ENCODE measurements at places on chromosomes 12 and 14. TPM values are rescaled to one million over a fixed set of nuclear protein-coding genes. Genes with fewer than 3 reads are reported as not detected.

DNA sequence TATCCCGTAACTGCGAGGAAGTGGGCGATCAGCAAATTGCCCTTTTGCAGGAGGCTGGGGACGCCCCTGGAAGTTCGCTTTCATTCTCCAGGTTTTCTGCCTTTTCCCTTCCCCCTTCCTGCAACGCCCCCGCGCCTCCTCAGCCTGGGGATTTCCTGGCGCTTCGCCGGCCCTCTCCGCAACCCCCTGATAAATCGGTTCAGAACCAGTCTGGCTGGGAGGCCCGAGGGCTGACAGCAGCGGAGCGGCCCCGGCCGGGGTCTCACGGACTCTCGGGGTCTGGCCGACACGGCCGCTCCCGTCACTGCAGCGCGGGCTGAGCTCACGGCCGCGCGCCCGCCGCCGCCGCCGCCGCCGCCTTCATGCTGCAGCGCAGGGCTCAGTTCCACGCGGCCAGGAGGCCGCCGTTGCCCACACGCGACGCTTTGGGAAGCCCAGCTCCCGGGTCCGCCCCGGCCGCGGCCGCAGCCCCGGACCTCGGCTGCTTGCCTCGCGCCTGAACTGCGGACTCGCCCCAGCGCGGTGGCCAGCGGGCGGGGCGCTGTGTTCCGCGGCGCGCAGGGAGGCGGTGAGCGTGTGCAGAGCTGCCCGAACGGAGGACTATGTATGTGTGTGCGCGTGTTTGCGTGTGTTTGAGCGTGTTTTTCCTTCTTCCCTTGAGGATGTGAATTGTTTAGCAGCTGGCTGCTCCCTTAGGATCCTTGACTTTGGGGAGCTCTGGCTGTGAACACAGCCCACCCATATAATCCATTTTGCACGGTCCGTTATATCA is at the start of gene LRFN5:
Gene LRFN5, plus strand, starts transcription at position 345 of the 772 bp plus-strand sequence.
- no peak for DNase-seq

- DNase-seq, result no peak
Observed at GRCh38 chr14:65225299-65226159, 123.2 kb upstream of the MAX start.

DNA sequence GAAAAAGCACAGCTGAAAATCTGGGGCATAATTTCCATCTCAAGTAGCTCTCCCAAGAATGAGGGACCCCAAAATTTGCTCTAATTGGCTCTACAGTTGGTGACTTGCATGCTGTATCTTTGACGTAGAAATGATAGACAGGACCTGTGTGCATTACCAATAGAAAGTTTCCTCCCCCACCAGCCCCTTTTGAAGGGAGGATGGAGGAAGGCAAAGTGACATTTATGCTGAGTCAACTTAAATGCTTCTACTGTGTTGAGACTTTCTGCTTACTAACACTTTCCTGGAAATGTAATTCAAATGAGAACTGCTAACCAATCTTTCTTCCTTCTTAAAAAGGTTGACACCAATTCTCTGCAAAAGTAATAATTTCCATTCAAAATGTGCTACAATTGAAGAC is 31.9 kb downstream of the TSPAN8 start:
- no peak for DNase-seq

- no peak for DNase-seq
Observed at GRCh38 chr12:51823875-51824565, 24.5 kb downstream of the FIGNL2 start.

- DNase-seq, result no peak
Observed at GRCh38 chr14:105855893-105856675, 329.7 kb downstream of the TMEM121 start.

The BATF gene
- 5.7 TPM for total RNA-seq

The OLR1 gene
- not detected for total RNA-seq

DNA sequence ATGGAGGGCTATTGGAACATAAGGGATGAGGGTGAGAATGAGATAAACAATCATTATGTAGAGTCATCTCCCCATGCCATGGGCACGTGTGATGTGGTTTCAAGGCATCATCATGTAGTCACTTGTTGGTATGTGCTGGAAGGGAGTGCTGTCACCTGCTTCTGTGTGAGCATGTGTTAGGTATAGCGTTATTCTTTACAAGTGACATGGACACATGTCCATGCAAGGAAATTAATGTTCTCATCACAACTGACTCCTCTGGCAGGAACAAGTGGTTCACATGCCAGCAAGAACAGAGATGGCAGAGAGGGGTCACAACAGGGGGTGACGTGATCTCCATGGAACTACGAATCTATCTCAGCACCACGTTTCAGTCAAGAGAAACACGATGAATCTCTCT is 815.8 kb downstream of the BCL11B start:
- no peak for DNase-seq

DNA sequence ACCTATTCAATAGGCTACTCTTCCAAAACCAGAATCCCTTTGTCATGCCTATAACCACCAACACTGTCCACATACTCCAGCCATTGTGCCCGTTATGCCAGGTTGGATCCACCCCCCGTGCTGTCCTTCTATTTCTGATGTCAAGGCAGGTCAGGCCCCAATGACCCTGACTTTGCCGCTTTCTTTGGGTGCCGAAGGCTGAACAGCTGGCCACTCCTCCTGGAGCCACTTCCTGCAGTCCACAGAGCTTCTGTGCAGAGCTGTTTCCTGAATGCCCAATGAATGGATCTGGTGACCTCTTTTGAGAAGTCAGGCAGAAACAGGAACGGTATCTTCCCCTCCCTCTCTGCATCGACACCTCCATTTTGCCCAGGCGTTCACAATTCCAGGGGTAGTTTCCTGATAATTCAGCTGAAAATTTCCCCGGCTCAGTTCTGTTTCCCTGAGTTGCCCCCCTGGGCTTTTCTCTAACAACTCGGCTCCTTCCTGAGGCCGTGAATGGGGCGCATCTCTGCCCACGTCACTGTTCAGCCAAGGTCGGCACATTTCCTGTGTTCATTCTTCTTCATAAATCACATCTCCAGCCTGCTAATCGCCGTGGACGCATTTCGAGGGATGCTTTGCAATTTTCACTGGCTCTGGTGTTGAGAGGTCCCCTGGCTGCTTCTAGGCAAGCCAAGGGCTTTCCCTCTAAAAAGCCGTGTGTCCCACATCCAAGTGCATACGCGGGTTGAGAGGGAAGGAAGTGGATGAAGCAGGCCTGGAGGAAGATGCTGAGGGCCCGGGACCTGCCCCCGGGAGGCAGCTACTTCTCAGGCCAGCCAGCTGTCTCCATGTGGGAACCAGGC is 86.5 kb downstream of the PAPOLA start:
- no peak for DNase-seq

- no peak for DNase-seq
Observed at GRCh38 chr12:110688446-110689280, at the start of gene HVCN1. Gene HVCN1, minus strand, starts transcription at chr12:110689115. Its CDS starts 5,870 bp downstream, at chr12:110683245.

GRCh38 chr12:120100630-120101029 is 15.9 kb downstream of the RAB35 start:
- DNase-seq, result no peak

The OR6C2 gene
- total RNA-seq, result not detected

DNA sequence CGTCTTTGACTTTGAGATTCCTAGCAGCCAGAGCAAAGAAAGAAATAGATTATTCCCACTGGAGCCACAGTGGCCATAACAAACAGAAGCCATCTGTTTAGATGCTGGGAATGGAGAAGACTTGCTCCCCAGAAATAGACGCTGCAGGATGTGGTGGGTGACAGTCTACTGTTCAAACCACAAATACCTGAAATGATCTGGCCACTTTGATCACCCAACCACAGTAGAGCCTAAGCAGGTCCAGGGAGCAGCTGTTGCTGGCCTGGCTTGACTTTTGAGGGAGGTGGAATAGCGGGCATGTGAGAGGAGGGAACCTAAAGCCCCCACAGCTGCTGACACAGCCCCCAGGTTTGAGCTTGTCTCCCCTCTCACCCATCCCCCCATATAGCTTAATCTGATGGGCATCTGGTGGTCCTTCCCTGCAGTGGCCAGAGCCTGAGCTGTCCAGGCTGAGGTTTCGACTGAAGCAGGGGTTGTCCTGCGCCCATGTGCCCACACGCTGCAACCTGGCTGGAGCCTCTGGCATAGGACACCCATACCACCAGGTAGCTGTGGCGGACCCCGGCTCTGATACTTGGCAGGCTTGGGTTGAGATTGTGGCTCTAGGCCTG is 38.7 kb downstream of the SH2B3 start:
- DNase-seq, result no peak

GRCh38 chr12:80716696-80717469 is at the start of gene MYF5:
Gene MYF5, plus strand, starts transcription at chr12:80716912. Its CDS starts 152 bp downstream, at chr12:80717064.
- DNase-seq, result no peak
